ENCODE measurements at places on chromosomes 7 and 10.

GRCh38 chr10:95655571-95656290, 780 bp downstream of the ALDH18A1 start:
- DNase-seq = no peak

DNA sequence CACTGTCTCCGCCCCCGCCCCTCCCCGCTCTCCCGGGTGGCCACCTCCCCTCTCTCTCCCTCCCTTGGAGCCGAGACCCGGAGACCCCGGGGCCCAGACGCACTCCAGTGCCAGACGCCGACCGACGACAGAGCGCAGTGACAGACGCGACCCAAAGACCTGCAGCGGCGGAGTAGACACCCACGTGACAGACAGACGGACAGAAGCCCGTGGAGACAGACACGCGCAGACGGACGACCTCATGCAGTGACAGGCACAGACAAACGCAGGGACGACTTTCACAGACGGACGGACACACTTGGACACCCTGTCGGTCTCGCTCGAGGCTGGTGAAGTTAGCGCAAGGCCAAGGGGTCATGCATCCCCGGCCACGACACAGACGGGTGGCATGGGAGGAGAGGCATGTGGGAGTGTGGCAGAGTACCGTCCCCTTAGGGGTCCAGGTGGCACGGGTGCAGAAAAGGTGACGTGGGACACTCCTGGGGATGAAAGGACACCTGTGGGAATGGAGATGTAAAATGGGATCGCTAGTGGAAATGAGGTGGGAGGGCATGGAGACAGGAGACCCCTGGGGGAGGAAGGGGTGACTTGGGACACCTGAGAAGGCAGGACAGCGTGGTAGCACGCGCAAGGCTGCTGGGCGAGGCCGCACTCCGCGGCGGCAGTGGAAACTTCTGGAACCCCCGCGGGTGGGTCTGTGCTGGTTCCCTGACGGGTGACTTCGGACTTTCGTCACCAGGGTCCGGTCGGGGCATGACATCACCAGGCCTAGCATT, 456 bp upstream of the ACHE start:
- no peak for DNase-seq

- no peak for DNase-seq
These were observed 1.5 kb upstream of the OAT start for GRCh38 chr10:124420254-124420653.

DNA sequence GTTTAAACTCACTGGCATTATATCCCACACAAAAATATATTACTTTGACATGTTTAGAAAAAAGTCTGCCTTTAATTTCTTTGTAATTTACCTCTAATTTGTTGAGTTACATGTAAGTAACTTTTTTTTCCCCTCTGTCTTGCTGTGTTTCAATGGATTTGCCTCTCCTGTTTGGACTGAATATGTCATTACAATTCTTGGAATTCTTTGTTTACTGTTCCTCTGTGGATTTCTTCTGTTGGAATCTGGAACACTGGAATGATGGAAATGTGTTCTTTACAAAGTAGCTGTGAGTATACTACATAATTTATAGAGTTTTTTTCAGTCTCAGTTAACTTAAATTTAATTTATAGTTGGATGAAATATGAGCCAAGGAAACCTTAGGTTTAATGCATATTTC, 30.4 kb downstream of the SEPTIN7 start:
- no peak for DNase-seq

- DNase-seq = no peak
These were observed 385.8 kb upstream of the C7orf33 start for GRCh38 chr7:148204639-148205304.

DNA sequence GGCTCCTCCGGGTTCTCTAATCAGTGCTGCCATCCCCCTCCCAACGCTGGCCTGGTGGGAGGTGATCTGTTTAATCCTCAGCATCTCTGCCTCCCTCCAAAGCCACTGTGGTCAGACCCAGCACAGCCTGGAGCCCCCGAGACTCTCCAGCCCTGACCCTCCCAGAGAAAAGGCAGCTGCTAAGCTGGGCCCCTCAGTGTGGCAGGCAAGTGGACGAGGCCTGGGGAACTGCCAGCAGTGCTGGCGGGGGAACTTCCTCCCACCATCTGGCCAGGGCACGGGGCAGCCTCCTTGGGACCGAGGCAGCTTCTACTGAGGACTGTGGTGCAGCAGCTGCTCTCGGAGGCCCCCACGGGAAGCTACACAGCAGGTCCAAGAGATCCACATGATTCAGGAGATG, 51.1 kb downstream of the DPYSL4 start:
- DNase-seq = no peak

DNA sequence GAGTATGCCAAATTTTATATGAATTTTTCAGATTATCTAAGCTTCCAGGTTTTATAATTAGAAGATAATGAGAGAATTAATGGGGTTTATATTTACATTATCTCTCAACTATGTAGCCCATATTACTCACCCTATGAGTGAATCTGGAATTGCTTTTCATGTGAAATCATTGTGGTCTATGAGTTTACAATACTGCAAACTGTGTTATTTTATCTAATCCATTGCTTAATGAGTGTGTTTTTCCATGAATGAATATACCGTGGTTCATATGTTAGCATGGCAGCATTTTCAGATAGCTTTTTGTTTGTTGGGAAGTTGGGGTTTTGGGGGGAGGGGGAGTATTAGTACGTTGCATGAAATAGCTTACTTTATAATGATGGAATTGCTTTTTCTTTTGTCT, 44.5 kb downstream of the FGFBP3 start:
- no peak for DNase-seq

DNA sequence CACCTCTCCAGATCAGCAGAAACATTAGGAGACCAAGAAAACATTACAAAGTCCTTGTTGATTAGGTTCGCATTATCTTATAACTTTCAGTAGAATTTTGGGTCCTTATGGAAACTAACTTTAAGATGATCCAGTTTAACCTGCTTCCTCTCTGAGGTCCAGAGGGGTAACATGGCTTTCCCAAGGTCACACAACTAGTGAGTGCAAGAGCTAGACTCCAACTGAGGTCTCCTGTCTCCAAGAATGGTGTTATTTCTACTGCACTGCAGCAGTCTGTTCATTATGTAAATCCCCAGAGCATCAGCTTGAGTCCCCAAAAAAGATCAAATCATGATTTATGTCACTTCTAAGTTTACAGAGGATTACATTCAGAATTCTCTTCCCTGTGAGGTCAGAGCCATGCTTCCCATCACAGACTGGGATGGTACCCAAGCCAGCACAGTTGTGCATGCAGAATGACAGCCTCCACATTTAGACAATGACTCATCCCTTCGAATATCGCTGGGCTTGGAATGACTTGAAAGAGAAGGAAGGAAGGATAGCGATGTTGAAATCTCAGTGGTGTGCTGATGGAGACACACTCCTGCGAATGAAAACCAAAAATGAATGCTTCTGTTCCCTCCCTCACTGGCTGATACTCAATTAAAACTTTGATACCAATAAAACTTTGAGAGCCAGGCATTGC, 163.1 kb upstream of the PLXNA4 start:
- no peak for DNase-seq

DNA sequence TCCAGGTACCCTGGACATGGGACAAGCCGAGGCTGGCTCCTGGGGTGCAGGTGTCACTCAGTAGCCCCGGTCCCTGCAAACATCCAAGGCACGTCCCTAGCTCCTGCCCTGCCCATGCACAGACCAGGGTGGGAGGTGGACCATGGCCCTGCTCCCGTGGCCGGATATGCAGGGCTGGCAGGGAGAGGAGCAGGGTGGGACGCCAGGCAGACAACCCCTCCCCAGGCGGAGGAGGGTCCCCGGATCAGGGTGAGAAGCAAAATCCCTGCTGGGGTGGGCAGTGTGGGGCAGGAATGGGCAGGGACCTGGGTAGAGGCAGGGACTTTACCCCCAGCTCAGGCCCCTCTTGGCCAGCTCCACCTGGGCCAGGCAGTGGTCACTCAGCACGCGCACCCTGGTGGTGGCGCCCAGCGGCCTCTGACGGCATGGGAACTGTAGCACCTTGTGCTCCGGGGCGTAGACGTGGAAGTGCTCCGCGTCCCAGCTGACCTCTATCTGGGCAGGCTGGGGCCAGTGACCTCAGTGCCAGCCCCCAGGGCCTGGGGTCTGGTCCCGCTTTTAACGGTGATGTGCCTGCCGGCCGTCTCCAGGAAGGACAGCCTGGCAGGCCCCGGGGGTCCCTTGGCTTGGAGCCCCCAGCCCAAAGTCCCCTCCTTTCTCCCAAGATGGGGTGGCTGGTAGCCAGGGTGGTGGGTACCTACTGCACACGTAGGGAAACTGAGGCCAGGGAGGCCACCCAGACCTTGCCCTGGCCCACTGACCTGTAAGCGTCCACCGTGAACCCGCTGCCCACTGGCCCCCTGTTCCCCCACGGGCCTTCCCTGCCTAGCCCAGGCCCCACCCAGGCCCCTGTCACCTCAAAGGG, 1.2 kb downstream of the GRIFIN start:
- DNase-seq = no peak

- no peak for DNase-seq
These were observed 95.2 kb downstream of the CLEC2L start for GRCh38 chr7:139618482-139619366.

DNA sequence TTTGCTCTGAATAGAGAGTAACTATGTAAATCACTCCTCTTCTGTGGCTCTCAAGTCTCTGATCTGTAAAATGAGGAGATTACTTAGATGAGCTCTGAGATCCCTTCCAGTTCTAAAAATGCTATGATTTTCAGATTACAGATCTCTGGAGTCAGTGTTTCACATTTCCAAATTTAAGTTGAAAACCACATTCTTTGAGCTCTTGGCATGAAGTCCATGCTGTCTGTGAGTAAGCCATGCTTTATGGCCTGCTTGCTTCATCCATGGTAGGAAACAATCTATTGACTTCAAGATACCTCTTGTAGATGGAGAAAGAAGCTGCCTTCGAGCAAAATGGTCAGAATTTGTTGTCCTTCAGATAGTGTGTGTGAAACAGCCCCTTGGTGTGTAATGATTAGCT, 64.9 kb downstream of the CELF2 start:
- DNase-seq = no peak

DNA sequence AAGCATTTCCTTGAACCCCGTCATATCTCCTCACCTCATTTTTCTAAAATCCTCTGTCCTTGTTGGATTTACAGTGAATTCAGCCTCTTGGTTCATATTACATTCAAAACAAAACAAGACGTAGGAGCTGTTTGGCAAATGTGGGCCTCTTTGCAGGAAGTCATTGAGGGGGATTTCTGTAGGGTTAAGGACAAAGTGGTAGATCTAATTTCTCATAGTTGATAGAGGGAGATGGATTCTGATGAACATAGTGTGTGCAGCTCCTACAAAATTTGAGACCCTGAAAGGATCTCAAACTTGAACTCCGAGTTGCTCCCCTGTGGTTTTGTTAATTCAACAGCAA, 682 bp downstream of the TBXAS1 start:
- no peak for DNase-seq
